ENCODE measurements at places on chromosomes 5 and 9.

GRCh38 chr9:131762356-131762932 is 22.6 kb upstream of the RAPGEF1 start:
- DNase-seq = no peak

DNA sequence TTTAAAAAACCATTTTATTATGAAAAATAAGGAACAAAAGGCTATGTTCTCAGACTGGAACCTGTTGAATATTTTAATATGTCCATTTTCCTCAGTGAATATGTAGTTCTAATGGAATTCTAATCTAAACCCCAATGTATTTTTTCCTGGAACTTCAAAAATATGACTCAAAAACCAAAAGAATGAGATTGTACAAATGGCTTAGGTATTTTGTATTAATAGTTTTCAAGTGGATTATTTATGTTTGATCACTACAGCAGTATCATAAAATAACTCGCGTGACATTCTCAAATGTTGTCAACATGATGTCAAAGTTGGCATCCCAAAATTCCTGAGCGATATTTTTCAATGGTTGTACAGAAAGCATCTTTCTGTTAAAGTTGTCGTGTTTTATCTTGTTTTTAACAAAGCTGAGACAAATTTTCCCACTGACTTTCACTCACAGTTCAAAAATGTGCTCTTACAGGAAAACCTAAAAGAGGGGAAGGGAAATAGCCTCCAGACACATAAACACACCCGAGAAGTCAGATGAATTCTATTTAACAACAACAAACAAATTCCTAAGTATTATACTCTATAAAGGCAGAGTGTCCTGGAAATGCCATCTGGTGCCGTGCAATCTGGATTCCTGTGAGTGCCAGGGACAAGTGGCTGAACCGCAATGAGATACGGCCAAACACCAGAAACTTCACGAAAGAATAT is 68.1 kb upstream of the TAS2R1 start:
- DNase-seq = no peak

DNA sequence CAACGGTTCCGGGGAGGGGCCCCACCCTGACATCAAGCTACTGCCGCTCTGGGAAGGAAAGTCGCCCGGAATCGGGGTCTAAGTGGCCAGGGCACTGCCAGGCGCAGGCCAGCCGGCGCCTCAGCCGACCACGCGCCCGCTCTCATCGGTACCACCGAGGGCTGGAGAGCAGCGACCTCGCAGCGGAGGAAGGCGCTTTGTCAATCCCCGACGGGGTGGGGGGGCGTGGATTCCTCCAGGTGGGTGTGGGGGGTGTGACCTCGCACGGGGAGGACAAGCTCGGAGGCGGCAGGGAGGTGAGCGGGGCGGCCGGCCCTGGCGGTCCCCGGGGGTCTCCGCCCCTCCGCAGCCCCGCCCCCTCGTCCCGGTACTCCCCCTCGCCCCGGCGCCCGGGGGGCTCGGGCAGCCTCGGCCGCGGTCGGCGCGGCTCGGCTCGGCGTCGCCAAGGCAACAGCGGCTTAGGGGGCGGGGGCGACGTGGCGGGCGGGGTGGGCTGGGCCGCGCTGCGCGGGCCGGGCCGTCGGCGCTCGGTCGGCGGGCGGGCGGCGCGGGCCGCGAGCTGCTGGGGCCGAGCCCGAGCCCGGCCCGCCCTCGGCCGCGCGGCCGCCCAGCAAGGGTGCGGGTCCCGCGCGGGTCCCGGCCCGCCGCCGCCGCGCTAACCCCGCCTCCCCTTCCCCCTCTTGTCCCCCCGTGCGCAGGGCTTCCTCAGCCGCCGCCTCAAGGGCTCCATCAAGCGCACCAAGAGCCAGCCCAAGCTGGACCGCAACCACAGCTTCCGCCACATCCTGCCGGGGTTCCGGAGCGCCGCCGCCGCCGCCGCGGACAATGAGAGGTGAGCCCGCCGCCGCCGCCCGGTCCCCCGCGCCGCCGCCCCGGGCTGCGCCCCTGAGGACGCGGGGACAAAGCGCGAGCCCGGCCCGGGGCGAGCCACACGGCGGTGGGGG is 47.5 kb downstream of the DAB2IP start:
- DNase-seq = no peak

DNA sequence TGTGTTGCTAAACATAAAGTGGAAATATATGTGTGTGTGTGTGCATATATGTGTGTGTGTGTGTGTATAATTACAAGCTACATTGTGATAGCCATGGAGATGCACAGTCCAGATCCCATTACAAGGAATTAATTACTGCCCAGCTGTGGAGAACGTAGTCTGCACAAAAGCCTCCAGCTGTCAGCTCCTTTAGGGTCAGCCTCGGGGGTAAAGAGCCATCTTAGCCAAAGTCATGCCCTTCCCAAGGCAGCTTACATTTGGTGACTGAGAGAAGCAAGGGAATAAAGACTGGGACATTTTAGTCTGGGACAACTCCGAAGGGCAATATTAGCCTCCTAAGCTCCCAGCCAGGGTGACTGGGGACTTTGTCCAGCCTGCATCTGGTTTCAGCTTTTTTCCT is 21.9 kb upstream of the FOCAD start:
- DNase-seq = no peak

DNA sequence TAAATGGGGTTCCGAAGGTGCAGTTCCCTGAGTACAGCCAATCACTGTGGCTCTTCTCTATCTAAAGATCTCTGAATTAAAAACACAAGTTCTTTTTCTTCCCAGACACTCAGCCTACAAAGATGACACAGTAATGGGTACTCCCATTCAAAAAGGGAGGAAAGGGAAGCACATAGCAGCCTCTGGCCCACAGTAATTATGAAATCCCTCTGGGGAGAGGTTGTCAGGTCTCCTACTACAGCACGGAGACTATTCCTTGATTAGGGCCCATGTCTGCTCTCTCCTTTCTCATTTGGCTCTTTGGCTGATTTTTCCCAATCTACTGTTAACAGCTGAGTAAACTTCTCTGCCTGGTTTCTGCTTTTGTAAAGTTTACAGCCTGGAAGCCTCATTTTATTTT is 62.0 kb upstream of the RANBP3L start:
- no peak for DNase-seq

- DNase-seq = no peak
Measured at GRCh38 chr5:172564188-172564587, 76.9 kb upstream of the NEURL1B start.

Data from retinal pigment epithelial cell (primary cell).